ENCODE measurements at places on chromosomes 6 and 20. TPM values are rescaled to one million over a fixed set of nuclear protein-coding genes. Genes with fewer than 3 reads are reported as not detected.

F13A1 gene
- total RNA-seq: 15.3 TPM

LY6G6F gene
- total RNA-seq: not detected

TGM3 gene
- 0.27 TPM for total RNA-seq

- DNase-seq: no peak
- H3K4me1 ChIP-seq: no peaks in the 10 kb centered on the region
- no peaks in the 10 kb centered on the region for H3K36me3 ChIP-seq
- H3K27ac ChIP-seq: no peak overlapping the region
- no peaks in the 10 kb centered on the region for H3K27me3 ChIP-seq
Measured at GRCh38 chr6:164122109-164122508, 707.6 kb downstream of the QKI start.

GRCh38 chr6:77124604-77125003 is 338.7 kb downstream of the HTR1B start:
- no peaks in the 10 kb centered on the region for H3K36me3 ChIP-seq
- H3K4me3 ChIP-seq: no peak overlapping the region
- no peak overlapping the region for H3K27ac ChIP-seq

All from colonic mucosa (tissue), 4 donors.